ENCODE measurements at places on chromosomes 13 and 19.

GRCh38 chr19:43525836-43526771 is 897 bp downstream of the ETHE1 start:
- DNase-seq, result no peak
- H3K4me1 ChIP-seq, result peaks cover 23% of the 10 kb centered on the region
- peak overlapping the region; percentile 74 for H3K27ac ChIP-seq
- peak overlapping the region; percentile 79 for H3K4me3 ChIP-seq
- H3K36me3 ChIP-seq, result peaks cover 6% of the 10 kb centered on the region

DNA sequence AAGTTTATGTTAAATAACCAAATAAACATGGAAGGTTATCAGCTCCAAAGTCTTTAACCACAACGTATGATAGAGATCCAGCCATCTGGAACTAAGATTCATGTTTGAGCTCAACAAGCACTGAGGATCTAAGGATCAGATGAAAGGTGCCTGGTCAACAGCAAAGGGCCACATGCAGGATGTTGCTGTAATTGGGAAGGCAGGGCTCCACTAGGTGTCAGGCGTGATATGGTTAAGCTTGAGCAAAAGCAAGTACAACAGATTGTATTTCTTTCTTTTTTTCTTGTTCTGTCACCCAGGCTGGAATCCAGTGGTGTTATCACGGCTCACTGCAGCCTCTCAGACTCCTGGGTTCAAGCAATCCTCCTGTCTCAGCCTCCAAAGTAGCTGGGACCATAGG is 12.0 kb downstream of the EBPL start:
- no peaks in the 10 kb centered on the region for H3K27me3 ChIP-seq
- H3K4me3 ChIP-seq, result no peak overlapping the region
- H3K4me1 ChIP-seq, result peaks cover 8% of the 10 kb centered on the region
- no peak overlapping the region for H3K27ac ChIP-seq
- DNase-seq, result no peak
- H3K36me3 ChIP-seq, result no peaks in the 10 kb centered on the region

GRCh38 chr19:35462476-35462953 is 14.5 kb downstream of the FFAR2 start:
- H3K36me3 ChIP-seq, result peaks cover 9% of the 10 kb centered on the region
- peak overlapping the region; percentile 90 for H3K27ac ChIP-seq
- no peaks in the 10 kb centered on the region for H3K27me3 ChIP-seq
- H3K4me1 ChIP-seq, result peaks cover 28% of the 10 kb centered on the region

GRCh38 chr13:38537051-38537450 is 149.8 kb upstream of the FREM2 start:
- H3K4me3 ChIP-seq, result no peak overlapping the region
- no peaks in the 10 kb centered on the region for H3K36me3 ChIP-seq
- H3K4me1 ChIP-seq, result no peaks in the 10 kb centered on the region
- no peak for DNase-seq
- no peaks in the 10 kb centered on the region for H3K27me3 ChIP-seq
- H3K27ac ChIP-seq, result no peak overlapping the region

All from effector memory CD8-positive, alpha-beta T cell (primary cell).